Stimulated activated CD4-positive, alpha-beta T cell treated with anti-CD3 and anti-CD28 coated beads, TNF-alpha, amount 100 ng/mL, for 4 hours (primary cell): ENCODE measurements at places on chromosomes 7 and 10.
A peak's percentile ranks its signal among the peaks of the same experiment; 100 is the strongest.

- DNase-seq, result no peak
Observed at GRCh38 chr10:114749014-114749413, 72.6 kb upstream of the FHIP2A start.

GRCh38 chr7:42596737-42597136 lies 315.1 kb downstream of the C7orf25 start:
- no peak for DNase-seq

DNA sequence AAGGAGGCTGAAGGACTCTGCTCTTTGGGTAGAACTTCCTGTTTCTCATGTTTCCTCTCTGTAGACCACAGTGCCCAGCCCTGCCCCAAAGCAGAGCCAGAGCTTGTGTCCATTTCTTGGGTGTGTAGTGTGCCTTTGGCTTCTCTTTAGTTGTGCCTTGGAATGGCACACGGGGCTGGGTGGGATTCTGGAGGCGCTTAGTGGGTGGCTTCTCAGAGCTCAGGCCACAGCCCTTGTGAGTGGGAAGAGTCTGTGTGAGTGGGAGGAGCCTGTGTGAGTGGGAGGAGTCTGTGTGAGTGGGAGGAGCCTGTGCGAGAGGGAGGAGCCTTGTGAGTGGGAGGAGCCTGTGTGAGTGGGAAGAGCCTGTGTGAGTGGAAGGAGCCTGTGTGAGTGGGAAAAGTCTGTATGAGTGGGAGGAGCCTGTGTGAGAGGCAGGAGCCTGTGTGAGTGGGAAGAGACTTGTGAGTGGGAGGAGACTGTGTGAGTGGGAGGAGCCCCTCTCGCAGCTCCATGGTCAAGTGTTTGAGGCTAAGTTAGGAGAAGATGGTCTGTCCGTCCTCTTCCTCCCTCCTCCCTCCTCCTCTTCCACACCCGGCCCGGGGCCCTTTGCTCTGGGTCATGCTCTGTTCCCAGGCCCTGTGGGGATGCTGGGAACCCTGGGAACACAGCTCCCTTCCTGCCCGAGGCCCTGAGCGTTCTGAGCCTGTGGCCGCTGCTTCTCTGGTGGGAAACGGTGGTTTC lies 153.0 kb downstream of the GRK5 start:
- no peak for DNase-seq

DNA sequence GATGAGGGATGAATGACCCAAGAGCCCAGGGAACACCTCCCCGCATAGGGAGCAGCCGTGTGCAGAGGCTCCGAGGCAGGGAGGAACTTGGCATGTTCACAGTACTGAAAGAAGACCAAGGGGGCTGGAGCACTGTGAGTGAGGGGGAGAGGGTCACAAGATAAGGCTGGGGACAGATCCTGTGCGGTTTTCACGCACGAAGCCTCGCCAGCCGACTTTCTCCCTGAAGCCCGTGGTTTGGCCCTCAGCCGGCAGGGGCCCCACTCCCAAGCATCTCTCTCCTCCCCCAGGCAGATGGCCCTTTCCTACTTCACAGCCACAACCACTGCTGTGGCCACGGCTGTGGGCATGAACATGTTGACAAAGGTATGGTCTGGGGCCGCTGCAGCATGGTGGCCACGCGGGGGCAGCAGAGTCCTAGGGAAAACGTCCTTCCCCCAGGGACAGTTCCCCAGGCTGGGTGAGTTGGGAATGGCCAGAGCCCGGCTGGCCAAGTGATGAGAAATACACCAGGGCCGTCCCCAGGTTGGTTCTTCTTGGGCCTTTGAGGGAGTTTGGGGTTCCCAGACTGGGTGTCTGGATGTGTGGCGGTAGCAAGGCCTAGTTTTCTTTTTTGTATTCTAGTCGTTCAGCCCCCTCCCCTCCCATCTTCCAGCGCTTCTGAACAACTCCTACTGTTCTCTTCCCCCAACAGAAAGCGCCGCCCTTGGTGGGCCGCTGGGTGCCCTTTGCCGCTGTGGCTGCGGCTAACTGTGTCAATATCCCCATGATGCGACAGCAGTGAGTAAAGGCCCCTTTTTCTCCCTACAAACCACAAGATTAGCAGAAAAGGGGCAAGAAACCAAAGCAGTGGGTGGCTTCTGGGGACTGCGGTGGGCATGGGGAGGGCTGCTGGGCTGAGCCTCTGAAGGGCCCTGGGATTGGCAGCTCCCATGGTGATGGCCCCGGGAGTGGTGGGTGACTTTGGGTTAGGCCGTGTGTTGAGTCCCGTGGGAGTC lies 14.4 kb upstream of the WBP1L start:
- DNase-seq, result peak; percentile 27

GRCh38 chr10:105843786-105844185 lies 1202.7 kb downstream of the SORCS3 start:
- no peak for DNase-seq

DNA sequence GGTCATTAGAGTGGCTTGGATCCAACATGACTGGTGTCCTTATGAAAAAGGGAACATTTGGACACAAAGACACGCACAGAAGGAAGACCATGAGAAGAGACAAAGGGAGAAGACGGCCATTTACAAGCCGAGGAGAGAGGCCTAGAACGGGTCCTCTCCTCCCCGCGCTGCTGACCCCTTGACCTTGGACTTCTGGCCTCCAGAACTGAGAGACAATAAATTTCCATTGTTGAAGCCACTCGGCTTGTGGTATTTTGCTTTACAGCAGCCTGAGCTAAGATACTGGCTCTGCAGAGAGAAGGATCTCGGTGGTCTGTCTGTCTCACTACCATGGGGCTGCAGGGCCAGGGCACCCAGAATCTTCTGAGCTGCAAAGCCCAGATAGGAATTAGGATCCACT lies 38.1 kb upstream of the ECHDC3 start:
- no peak for DNase-seq

DNA sequence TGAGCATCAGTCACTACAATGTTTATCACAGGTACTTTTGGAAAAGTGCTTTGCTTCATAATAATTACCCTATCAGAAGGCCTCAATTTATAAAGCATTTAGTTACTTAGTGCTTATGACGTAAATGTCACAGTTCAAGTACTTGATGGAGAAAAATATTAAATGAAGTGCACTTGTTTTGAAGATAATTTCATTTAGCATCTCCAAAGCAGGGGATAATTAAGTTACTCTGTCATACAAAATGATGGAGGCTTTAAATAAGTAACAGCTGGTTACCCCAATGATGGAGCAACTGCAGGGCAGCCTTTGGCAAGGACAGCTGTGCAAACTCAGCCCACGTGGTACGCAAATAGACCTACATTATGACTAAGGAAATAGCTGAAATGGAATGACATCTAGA lies 768.8 kb downstream of the GRM8 start:
- no peak for DNase-seq

DNA sequence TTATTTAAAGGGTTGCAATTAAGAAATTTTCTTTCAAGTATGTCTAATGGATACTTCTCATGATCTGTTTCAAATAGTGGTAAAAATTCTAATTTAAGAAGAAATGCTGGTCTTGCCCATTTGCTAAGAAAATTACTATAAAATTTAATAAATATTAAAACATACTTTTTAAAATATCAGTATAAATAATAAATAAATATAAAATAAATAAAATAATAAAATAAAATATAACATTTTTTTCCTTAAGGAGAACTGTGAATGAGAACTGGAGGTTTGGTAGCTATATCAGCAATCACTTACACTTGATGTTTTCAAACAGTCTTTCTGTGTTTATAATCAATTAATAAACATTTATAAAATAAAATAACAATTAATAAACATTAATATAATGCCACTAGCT lies 266.1 kb downstream of the HGF start:
- no peak for DNase-seq

- DNase-seq, result no peak
Observed at GRCh38 chr7:50412973-50413372, 37.2 kb downstream of the FIGNL1 start.

DNA sequence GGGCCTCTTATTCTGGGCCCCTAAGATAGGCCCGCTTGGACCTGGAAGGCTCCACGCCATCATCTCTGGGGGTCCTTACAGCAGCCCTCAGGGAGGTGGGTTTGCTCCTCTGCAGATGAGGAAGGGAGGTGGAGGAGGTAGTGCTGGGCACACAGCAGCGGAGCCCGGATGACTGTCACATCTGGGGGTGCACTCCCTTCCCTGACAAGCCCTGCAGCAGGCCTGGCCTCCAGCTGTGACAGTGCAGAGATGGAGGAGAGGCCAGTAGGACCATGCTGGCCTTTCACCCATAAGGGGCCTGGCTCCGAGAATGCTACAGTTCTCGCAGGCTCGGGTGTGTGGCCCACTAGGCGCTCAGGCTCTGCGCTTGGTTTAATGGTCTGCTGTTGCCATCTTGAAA lies 9.2 kb downstream of the GDF2 start:
- no peak for DNase-seq

DNA sequence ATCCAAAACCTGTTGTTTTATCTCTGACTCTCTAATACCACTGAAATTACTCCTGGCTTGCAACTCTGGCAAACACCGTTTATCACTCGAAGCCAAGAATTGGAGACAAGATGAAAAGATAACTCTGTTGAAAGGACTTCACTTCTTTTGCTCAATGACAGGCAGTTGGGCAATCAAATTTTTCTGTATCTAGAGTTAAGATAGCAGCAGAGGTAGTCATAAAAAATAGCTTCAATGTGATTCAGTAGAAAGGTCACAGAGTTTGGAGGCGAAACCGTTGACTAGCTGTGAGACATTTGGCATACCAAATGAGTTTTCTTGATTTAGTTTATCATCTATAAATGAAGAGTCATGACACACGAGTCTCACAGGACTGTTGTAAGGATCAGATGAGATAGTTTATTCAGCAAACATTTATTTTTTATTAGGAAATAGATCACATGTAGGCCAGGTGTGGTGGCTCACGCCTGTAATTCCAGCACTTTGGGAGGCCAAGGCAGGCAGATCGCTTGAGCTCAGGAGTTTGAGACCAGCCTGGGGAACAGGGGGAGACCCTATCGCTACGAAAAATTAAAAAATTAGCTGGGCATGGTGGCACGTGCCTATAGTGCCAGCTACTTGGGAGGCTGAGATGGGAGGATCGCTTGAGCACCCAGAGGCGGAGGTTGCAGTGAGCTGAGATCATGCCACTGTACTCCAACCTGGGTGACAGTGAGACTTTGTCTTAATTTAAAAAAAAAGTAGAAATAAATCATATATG lies 23.6 kb downstream of the AKR1B1 start:
- no peak for DNase-seq

- DNase-seq, result no peak
Observed at GRCh38 chr7:107610323-107610722, 30.3 kb downstream of the BCAP29 start.

DNA sequence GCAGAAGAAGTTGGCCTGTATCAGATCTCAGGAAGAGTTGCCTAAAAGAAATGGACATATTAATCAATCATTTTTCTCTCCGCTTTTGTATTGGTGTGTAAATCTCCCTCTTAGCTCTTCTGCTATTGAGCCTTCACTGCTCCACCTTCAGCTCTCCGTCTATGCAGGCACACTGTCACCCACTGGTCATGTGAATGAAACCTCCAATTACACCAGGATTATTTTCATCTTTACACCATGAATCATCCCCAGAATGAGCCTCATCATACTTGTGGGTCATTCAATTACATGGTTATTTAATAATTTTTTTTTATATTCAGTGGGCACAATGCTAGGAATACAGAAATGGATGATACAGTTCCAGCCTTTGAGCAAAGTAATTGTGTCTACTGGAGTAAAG lies 92.6 kb downstream of the LRRC4 start:
- DNase-seq, result no peak

DNA sequence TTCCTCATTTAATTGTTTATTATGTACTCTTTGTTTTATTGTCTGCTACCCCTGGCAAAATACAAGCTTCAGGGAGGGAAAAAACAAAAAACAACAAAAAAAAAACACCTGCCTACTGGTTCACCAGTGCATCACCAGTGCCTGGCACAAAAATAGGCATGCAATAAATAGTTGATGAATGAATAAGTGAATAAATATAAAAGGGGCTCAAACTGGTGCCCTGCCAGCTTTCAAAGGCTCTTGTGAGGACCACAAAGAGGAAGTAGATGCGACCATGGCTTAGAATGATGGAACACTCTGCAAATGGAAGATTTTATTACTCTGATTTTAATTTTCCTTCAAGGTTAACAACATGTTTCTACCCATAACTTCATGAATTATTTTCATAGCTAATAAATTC lies 213.0 kb upstream of the INHBA start:
- DNase-seq, result no peak

DNA sequence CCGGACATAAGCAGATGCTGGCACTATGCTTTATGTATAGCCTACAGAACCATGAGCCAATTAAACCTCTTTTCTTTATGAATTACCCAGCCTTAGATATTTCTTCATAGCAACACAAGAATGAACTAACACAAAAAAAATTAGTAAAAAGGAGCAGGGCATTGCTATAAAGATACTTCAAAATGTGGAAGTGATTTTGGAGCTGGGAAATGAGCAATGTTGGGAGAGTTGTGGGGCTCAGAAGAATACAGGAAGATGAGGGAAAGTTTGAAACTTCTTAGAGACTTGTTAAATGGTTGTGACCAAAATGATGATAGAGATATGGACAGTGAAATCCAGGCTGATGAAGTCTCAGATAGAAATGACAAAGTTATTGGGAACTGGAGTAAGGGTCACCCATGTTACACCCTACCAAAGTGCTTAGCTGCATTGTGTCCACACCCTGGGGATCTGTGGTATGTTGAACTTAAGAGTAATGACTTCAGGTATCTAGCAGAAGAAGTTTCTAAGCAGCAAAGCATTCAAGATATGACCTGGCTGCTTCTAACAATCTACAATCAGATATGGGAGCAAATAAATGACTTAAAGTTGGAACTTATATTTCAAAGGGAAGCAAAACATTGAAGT lies 24.2 kb downstream of the PNLIPRP3 start:
- DNase-seq, result no peak

GRCh38 chr10:28541717-28542365 lies 8.9 kb downstream of the WAC start:
- DNase-seq, result no peak

GRCh38 chr7:52775876-52776275 lies 259.6 kb upstream of the POM121L12 start:
- DNase-seq, result no peak

- no peak for DNase-seq
Observed at GRCh38 chr7:66281678-66282590, 76.8 kb downstream of the TPST1 start.

- no peak for DNase-seq
Observed at GRCh38 chr10:11878776-11879175, 55.6 kb downstream of the PROSER2 start.

- DNase-seq, result no peak
Observed at GRCh38 chr7:31271641-31272405, 68.7 kb downstream of the NEUROD6 start.

DNA sequence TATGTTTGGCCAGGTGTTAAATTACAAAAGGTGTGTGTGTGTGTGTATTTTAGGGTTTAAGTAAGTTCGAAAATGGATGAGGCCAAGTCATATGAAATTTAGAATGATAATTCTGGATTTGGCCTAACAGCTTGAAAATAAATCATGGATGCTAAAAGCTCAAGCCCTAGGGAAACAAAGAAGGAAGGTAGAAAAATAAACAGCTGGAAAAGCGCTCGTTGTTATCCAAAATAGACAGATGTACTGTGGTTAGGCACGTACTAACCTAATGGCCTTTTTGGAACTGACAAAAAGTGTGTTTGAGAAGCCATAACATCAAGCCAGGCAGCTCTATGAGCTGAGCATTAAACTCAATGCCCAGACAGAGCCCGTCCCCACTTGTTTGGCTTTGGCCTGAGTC lies 17.5 kb upstream of the PALS2 start:
- DNase-seq, result no peak

GRCh38 chr10:35784751-35785150 lies 142.7 kb upstream of the FZD8 start:
- no peak for DNase-seq

GRCh38 chr10:118680197-118680596 lies 74.6 kb downstream of the CACUL1 start:
- DNase-seq, result no peak
